ENCODE measurements at places on chromosomes 6 and 20.

- DNase-seq = no peak
Observed at GRCh38 chr20:43022081-43022480, 167.6 kb downstream of the PTPRT start.

DNA sequence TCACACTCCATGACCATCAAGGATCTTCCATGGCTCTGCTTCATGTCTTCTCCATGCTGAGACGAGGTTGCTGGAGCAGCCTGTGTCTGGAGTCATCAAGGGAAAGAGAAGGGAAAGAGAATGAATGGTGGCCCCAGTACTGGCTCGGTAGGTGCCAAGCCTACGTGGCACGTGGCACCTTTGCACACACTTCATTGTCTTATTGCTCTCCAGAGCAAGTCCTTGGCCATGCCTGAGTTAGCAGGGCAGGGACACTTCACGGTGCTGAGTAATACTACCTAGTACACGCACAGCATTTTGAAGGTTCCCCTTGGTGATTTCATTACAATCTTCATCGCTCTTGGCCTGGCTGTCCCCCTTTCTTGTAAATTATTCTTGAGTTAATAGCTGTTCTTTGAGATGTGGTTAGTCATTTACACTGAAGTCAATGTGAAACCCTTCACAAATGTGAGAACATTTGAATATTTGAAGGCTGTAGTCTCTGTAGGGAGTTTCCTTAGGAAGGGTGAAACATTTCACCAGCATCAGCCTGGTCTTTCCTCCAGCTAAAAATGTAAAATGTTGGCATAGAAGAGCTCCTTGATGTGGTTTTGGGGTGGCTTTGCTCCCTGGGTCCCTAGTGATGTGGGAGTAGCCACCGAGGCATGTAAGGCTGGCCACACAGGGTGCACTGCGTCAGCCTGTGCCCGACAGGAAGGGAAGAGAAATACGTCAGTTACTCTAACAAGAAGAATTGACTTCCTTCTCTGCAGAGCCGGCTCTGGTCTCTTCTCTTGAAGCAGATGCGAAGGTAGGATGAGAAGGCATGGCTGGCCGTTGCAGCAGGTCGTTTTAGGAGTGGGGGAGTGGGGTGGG lies at the start of gene SYTL3:
Gene SYTL3, plus strand, starts transcription at position 766 of the 855 bp plus-strand sequence. CDS start 13,215 bp downstream, outside the sequence.
- DNase-seq = no peak

DNA sequence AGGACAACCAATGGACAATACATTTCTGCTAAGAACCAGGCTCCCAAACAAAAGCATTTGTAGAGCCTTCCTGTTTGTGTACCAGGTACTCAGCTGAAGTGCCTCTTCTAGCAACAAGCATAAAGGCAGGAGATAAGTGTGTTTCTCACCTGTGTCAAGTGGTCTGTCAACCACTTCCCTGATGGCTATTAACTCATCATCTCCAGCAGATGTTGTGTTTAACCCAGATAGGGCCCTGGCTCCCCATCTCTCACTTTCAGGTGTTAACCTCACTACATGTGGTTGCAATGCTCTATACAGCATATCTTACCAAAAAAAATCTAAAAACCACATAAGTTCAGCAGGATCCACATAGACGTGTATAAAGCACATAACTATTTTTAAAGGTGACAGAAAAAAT lies 9.6 kb upstream of the IL17A start:
- no peak for DNase-seq

DNA sequence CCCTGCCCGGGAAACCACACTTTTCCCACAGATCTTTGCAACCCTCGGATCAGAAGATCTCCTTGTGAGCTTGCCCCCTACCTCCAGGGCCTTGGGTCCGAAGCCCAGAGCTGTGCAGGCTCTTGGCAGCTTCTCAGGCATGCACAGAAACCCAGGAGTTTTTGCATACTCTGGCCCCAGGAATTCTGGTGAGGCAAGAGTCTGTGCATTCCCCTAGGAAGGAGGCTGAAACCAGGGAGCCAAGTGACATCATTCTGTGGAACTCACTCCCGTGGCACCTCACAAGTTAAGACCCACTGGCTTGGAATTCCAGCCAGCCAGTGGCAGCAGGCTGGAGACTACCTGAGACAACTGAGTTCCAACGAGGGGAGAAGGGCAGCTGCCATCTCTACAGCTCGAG lies 100.1 kb downstream of the TNFRSF21 start:
- no peak for DNase-seq

DNA sequence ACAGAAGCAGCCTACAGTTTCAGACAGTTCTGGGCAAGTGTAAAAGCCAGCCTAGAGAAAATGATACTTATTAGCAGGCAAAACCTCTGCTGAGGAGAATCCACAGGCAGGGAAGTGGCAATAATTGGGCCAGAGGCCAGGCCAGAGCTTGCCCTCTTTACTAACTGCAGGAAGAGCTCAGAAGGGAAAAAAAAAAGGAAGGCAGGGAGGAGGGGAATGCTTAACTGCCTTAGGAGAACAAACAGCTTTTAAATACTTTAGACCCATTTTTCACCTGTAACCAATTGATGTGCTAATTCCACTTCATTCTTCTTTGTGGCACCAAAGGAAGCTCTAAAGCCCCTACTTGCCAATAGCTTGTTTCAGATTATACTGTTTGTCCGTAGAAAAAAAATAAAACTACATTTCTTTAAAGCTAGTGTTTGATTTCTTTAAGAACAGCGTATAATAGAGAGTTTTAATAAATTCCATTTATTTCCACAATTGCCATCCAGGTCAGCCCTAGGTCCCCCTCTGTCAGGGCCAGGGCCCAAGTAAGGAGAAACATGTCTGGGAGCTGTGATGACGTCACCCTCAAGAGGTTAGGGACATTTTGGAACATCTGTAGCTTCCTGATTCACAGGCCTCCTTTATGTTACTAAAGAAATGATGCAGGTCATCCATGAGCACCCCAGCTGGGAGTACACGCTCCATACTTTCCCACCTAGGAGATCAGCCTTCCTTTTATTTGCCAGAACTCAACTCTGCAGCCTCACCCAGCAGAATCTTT lies 384.3 kb downstream of the CDC5L start:
- DNase-seq = no peak

Data from brain (organoid and tissue), 16 donors.